ENCODE measurements at places on chromosomes 7 and 10. TPM values are rescaled to one million over a fixed set of nuclear protein-coding genes. Genes with fewer than 3 reads are reported as not detected.

Gene ZDHHC4
- 48.5 TPM for total RNA-seq

Gene DOCK4
- total RNA-seq, result 0.53 TPM

Gene RPP30
- total RNA-seq, result 137 TPM

Gene PLEKHS1
- not detected for total RNA-seq

Gene SPDYE6
- total RNA-seq, result not detected

Gene AGR2
- not detected for total RNA-seq

Gene GSAP
- 4.9 TPM for total RNA-seq

Gene NEUROG3
- 0.39 TPM for total RNA-seq

Gene BHLHA15
- 3.3 TPM for total RNA-seq

Gene LIPF
- total RNA-seq, result not detected

Gene ADAM8
- total RNA-seq, result 218 TPM

Gene MEPCE
- total RNA-seq, result 66.7 TPM

Gene KCND2
- total RNA-seq, result not detected

Gene KCNH2
- total RNA-seq, result 0.77 TPM

Gene LIPJ
- total RNA-seq, result not detected

Gene TMEM236
- 0.58 TPM for total RNA-seq

Gene PON3
- 0.31 TPM for total RNA-seq

Gene TRIM50
- total RNA-seq, result not detected

Gene MAPK8
- 43.3 TPM for total RNA-seq

Gene SNX10
- total RNA-seq, result 41.8 TPM
